ENCODE measurements at places on chromosomes 1 and 21.

- DNase-seq: peak; percentile 88
Measured at GRCh38 chr1:214660900-214661299, 57.9 kb downstream of the CENPF start.

DNA sequence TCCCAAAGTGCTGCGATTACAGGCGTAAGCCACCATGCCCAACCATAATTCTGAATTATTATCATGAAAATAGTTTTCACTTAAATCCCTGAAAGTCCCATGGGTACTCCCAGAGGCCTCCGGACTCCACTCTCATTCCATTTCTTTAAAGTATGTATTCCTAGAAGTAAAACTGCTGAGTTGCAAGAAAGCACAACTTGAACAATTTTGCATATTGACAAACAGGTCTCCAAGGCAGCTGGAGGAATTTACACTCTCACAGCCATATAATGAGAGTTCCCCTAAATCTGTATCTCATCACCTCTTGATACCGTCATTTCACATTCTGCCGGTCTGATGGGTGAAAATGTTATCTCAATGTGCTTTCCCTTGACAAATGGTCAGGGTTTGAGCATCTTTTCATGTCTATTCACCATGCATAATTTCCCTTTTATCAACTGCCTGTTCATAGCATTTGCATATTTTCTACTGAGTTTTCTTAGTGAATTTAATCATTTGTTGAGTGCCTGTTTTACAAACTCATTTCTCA, 129.4 kb downstream of the SMYD3 start:
- DNase-seq: peak; percentile 10

DNA sequence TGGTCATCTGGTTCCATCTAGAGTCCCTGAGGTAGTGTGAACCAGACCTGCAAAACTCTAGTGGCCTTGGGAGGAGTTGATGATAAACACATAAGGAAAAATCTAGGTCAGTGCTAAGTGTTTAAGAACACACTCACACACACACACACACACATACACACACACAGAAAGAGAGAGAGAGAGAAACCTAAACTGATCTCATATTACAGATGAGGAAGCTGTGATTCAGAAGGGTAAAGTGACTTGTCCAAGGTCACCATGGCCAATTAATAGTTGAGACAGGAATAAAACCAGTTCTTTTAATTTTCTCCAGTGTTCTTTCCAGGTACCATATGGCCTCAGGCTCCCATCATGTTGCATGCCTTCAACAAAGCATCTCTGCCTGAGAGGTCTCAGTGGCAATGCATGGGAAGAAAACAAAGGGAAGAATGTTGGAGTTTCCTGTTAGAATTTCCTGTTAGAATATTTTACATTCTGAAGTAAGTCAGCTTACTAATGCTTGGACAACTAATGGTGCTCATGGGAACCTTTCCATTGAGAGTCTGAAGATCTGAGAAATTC, 77.3 kb upstream of the TSPAN2 start:
- peak; percentile 18 for DNase-seq

DNA sequence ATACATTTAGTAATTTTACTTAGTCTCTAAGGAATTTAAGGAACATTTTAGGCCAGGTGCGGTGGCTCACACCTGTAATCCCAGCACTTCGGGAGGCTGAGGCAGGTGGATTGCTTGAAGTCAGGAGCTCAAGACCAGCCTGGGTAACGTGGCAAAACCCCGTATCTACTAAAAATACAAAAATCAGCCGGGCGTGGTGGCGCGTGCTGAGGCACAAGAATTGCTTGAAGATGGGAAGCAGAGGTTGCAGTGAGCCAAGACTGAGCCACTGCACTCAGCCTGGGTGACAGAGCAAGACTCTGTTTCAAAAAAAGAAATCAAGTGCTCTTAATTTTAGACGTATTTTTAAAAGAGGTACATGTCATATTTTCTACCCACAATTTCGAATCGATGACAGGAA, 3.3 kb downstream of the NDC1 start:
- DNase-seq: no peak

DNA sequence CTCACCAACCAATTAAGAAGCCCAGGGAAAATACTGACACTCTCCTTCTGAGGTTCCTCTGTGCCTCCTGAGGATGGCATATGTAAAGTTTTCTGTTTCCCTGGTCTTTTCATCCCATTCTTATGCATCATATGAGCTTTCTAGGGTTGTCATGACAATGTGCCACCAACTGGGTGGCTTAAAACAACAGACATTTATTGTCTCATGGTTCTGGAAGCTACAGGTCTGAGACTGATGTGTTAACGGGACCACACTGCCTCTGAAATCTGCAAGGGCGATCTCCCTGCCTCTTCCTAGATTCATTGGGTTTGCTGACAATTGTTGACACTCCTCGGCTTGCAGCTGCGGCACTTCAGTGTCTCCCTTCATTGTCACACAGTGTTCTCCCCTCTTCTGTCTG, 308.4 kb downstream of the RGS7 start:
- DNase-seq: no peak

DNA sequence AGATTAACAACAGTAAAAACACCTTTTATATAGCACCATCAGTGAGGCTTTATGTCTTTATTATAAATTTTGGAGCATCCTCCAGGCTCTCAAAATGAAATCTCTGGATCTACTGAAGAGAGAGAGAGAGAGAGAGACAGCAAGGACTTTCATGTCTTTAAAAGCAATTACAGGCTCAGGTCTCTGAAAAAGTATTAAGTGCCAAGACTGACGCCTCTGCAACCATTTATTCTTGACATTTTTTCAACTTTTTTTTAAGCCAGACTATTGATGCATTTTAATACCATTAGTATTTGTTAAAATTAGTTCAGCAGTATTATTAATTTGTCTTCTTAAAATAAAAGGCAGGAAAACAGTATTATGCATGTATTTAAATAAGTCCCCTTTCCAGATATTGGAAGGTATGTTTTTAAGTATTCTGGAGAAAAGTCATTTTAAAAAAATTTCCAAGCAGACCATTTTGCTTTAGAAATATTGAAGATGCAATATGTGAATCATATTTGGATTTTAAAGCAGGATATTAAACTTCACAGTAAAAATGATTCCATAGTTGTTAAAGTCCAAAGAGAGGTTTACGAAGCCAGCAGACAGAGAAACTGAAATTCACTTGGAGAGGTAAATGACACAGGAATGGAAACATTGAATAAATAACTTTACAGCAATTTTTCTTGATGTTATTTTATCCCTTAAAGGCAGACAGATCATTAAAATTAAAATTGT, 35.4 kb upstream of the APOBEC4 start:
- no peak for DNase-seq

DNA sequence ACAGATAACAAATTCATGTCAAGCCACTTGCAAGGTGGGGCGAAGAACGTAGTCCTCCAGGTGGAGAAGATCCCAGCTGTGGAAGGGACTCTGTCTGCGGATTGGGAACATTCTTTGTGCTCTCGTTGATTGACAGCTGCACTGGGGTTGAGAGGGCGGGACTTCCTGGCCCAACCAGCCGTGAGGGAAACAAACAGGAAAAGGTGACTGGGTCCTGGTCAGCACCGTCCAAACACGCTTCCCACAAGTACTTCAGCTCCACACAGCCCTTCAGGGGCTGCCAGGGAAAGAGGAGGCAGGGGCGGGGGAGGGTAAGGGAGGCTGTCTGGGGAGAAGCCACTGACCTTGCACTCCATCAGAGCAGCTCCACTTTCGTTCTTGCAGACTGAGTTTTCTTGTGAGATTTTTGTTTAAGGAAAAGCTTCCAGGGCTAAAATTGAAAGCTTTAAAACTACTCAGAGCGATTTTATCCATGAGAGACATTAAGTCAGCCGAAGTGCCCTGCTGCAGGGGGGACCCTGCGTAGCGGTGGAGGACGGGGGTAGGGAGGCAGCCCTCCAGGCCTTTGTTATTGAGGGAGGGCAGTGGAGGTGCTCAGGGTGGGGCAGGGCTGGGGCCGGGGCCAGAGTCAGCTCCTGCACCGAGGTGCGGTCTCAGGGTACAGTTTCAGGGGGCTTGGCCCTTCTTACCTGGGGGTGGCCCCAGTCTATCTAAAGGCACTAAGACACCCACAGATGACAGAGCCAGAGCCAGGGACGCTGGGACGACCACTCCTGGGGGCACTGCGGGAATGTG, 21.6 kb upstream of the STUM start:
- DNase-seq: no peak

GRCh38 chr1:209899948-209900347, 38.1 kb upstream of the SYT14 start:
- DNase-seq: no peak
